ENCODE measurements at places on chromosomes 2 and 18.

- DNase-seq, result no peak
Observed at GRCh38 chr18:45783097-45784075, 42.1 kb upstream of the SIGLEC15 start.

- no peak for DNase-seq
Observed at GRCh38 chr2:232492236-232492848, 4.7 kb upstream of the ECEL1 start.

- no peak for DNase-seq
Observed at GRCh38 chr2:222523783-222524544, 99.6 kb downstream of the SGPP2 start.

DNA sequence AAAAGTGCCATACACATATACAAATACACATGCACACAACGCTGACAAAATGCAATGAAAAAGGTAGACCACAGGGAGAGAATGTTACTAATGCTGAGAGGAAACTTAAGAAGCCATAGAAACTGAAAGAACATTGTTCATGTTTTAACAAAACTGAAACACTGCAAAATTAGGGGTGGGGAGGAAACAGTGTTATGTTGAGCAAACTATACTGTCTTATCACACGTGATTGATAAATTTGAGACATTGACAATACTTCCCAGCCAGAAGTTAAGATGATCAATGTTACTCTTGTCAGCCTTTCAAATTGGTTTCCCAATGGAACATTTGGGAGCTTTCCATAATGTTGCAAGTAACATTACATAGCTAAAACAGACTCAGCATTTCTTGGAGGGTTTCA lies 165.5 kb downstream of the L3MBTL4 start:
- no peak for DNase-seq

GRCh38 chr2:54725343-54726099 lies 2.1 kb downstream of the EML6 start:
- DNase-seq, result no peak

DNA sequence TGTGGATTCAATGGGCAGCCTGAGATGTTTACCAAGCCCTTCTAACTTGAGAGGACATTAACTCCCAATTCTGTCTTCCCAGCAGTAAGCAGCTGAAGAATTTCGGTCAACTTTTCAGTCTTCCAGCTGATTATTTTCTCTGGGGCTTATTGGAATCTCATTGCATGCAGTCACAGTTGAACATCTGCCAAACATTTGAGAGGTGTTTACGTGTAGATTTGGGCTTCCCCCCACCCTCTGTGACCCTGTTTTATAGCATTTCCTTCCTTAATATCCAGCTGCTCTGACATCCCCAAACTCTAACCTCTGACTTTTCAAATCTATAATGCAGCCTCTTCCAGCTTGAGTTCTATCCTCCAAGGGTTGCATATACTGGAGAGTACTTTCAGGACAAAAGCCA lies 16.5 kb upstream of the VIT start:
- DNase-seq, result no peak

GRCh38 chr2:184402381-184402780 lies 195.9 kb upstream of the ZNF804A start:
- no peak for DNase-seq

DNA sequence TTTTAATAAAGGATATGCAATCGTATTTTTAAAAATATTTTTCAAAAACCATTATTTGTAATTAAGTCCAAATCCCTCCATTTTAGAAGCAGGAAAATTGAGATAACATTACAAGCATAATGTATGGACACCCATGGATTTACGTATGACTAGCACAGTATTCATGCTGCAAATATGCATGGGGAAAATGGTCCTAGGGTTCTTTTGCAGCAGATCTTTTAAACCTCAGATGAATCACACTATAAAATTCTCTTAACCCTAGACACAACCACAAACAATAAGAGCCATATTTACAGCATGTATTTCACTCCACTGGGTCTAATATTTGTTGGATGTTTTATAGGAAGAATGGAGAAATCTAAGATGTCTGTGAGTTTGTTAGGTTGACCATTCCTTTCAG lies 453.4 kb downstream of the TGIF1 start:
- no peak for DNase-seq

DNA sequence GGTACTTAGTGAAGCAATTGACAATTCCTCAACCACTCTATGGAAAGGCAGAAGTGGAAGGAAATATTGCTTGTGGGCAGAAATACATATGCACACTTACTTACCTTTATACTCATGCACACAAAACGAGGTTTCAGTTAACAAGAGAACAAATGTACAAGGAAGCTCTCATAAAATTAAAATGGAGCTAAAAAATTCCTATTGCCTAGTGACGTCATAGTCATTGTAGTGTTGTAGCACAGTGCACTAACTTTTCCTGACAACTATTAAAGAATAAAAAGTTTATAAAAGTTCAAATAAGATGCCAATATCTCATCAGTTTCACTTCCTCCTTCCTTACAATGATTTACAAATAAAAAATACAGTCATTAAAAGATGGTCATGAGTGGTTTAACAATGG lies 1161.9 kb upstream of the NRXN1 start:
- no peak for DNase-seq

GRCh38 chr18:25299426-25300300 lies 52.3 kb downstream of the ZNF521 start:
- no peak for DNase-seq

Data from DND-41 (cell line).